Activated CD8-positive, alpha-beta memory T cell treated with anti-CD3 and anti-CD28 coated beads for 4 hours (primary cell): ENCODE measurements at places on chromosomes 16 and 17.

DNA sequence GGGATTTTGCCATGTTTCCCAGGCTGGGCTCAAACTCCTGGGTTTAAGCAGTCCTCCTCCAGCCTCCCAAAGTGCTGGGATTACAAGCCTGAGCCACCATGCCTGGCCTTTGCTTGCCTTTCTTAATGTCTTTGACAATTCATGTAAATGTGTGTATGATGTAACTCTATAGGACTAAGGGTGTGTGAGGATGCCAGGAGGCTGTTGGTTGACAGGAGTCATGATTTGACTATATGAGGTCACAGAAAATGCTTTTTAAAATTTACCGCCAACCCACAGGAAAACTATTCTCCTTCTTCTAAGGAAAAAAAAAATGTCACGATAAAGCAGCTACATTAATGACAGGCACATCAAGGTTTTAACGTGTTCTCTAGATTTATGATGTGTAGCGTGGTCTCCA, 118.8 kb downstream of the WWOX start:
- no peak for DNase-seq

DNA sequence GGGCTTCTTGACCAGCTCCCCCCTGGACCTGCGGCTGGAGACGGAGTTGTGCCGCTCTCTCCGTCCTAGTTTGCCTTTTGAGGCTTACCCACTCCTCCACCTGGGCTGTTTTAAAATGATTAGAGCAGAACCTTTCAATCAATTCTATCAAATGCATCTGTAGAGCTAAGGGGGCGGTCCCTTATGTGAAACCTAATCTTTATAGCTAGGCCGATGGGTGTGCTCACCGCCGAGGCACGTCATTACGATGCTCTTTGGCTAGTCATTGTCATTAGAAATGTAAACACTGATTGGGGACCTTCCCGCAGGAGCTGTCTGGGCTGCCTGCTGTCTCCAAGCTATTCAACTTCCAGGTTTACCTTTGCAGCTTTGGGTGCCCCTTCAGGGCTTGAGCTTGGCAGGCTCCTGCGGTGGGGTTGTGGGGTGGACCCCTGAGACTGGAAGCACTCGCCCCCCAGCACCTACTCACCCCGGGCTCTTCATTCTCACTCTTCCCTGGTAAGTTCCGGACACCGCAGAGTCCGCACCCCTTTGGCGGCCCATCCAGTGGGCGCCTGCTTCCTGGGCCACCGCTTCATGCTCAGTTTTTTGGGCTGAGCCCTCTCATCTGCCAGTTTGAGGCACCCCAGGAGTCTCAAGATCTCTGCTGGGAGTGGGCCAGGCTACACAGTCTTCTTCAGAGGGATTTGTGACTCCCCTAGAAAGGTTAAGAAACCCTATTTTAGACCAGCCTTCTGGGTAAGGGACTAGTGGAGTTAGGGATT, 20.9 kb upstream of the IL17C start:
- no peak for DNase-seq

DNA sequence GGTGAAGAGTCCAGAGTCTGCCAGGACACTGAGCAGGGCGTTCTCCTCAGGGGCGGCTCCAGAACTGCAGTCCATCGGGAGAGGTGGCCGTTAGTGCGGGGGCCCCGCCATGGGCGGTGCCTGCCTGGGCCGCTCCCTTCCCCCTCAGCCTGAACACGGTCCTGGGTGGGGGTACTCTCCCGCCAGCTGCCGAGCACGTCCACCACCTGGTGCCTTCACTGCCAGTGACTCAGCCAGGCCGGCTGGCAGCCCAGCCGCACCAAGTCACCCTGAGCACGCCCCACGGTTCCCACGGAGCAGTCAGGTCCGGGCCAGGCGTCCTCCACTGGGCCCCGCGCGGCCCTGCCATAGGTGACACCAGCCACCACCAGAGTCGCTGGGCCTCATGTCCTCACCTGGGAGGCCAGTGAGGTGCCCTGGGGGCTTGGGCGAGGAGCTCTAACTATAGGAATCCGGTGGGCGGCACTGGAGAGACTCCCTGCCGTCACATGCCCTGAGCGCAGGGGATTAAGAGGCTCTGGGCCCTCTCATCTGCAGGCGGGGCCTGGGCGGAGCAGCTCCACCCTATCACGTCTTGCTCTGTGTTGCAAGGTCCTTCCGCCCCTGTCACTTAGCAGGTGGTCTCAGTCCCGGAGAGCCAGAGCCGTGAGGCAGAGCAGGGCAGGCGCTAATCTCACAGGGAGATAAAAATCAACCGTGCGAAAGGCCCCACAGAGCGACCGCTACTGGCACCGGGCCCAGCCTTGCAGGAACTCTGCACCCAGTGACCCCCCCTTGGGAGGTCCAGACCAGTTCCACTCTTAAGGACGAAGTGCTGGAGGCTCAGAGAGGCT, 14.3 kb downstream of the PIEZO1 start:
- DNase-seq = no peak

GRCh38 chr16:9296271-9296590, 204.8 kb downstream of the HAPSTR1 start:
- DNase-seq = no peak

- DNase-seq = no peak
These were observed 113.9 kb upstream of the FOXF1 start for GRCh38 chr16:86396422-86396821.

- no peak for DNase-seq
These were observed 31.0 kb downstream of the MAPT start for GRCh38 chr17:45925311-45925710.

DNA sequence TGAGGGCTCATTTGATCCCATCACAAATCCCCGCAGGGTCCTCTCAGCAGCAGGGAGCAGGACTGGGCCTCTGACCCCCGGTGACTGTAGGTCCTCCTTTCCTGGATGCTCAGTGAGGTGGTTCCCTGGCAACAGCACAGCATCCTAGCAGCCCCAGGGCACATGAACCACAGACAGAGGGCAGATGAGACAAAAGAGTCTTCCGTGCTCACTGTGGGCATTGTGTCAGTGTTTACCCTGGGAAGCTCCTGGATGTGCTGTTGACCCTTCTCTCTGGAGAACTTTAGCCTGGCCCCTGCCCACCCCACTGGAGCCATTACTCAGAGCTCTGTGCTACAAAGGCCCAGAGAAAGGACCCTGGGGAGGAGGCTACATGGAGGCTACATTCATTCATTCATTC, 21.7 kb upstream of the TMEM220 start:
- no peak for DNase-seq

DNA sequence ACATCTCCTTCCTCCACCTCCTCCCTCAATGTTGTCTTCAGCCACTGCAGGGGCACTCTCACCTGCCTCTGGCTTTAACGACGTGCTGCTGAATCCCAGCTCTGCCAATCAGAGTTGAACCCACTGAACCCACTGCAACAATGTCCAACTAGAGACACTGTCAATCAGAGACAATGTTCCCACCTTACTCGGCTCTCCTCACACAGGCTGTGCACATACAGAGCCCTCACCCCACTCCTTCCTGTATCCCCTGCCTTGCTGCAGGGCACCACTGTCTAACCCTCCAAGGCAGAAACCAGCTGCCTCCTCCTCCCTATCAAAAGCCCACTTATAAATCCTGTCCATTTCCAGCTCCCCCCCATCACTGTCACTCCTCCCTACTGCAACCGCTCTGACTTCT, 58.7 kb downstream of the ANKRD11 start:
- no peak for DNase-seq

DNA sequence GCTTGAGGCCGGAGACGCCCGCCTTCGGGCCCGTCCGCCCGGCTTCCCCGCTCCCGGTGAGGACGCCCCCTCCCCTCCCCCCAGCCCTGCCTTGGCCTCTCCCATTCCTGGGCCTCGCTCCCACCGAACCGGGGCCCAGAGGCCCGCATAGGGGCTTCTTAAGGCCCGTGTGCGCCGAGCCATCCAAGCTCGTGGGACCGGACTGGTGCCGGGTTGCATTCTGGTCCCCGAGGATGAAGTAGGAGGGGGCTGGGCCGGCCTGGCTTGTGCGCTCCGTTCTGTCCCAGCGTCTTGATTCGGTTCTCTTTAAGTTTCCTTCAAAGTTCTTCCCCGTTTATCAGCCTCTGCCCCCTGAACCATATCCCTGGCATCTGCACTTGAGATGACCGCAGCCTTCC, 488 bp downstream of the SENP3 start:
- no peak for DNase-seq

GRCh38 chr17:61312406-61313295, 87.0 kb upstream of the TBX2 start:
- DNase-seq = no peak

GRCh38 chr16:56690420-56691122, 8.3 kb downstream of the MT1X start:
- no peak for DNase-seq

GRCh38 chr16:30985401-30986128, 558 bp downstream of the HSD3B7 start:
- no peak for DNase-seq

GRCh38 chr16:85491798-85492294, 121.3 kb upstream of the GSE1 start:
- DNase-seq = no peak

GRCh38 chr16:79517156-79517555, 83.4 kb downstream of the MAF start:
- no peak for DNase-seq
